IPS DF 6.9 (cell line): ENCODE measurements at places on chromosomes 3 and 15.

DNA sequence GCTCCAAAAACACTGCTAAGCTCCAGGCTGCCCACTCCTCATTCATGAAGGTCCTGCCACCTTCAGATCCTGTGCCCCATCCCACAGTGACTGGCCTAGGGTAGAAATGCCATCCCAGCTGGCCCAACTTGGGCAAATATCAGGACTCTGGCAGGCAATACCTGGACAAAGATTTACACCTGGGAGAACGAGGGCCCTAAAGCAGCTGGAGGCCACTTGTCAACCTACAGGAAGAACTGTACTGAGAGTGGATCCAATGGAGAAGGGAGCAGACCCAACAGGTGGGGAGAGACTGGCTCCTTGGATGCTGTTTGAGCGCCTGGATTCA lies 57.1 kb upstream of the GATA2 start:
- H3K36me3 ChIP-seq = no peaks in the 10 kb centered on the region
- DNase-seq = no peak
- no peak overlapping the region for H3K27ac ChIP-seq
- H3K4me3 ChIP-seq = no peak overlapping the region
- H3K27me3 ChIP-seq = peaks cover 2% of the 10 kb centered on the region; the same call in 1 of the 2 replicates

DNA sequence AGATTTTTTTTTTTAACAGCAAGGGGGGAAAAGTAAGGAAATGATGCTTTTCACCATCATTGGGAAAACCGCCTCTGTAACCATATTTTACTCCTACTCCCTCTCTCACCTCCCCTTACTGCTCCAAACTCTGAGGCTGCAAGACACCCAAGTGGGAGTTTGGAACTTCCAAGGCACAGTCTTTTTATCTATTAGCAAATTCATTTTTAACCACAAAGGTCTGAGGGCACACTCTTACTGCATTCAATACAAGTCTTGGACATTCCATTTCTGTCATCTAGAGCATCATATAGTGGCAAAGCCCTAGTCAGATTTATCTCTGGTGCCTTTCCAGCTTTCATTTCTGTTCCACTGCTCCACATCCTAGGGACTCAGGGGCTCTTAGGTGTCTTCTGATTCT lies 13.2 kb downstream of the FAM162A start:
- H3K36me3 ChIP-seq = no peaks in the 10 kb centered on the region
- no peak overlapping the region for H3K27ac ChIP-seq
- H3K4me3 ChIP-seq = no peak overlapping the region
- no peaks in the 10 kb centered on the region for H3K4me1 ChIP-seq
- no peaks in the 10 kb centered on the region for H3K27me3 ChIP-seq

DNA sequence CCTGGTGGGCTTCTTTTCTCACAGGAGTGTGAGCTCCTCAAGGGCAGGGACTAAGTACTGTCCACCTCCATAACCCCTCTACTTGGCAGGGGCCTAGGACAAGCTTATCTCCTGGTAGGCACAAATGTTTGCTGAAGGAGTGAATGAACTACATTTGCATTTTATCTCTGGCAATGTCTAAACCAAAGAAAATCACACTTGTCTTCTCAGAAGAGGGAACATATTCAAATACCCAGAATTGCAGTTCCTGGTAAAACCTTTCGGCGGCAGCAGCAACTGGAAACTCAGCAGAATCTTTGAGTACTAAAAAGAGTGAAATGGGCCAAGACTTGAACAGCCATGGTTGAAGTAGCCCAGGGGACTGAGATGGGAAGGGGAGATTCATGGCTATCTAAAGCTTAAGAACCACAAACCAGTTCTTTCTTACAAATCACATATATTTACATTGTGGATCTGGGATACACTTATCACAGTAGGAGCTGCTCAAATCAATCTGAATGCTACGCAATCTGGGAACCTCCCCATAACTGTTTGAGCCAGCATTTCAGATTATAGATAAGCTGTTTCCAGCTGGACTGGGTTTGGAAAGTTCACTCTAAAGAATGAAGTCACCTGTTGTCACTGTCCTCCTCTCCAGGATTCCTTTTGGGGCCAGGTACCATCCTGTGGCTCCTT lies 18.7 kb upstream of the PTPN9 start:
- no peaks in the 10 kb centered on the region for H3K27me3 ChIP-seq
- H3K27ac ChIP-seq = no peak overlapping the region
- no peak for DNase-seq
- H3K4me3 ChIP-seq = no peak overlapping the region
- 0 out of 2 replicates have a peak, but pooled peaks cover 3% of the 10 kb centered on the region for H3K36me3 ChIP-seq
- no peaks in the 10 kb centered on the region for H3K4me1 ChIP-seq

- no peaks in the 10 kb centered on the region for H3K4me1 ChIP-seq
- no peaks in the 10 kb centered on the region for H3K27me3 ChIP-seq
- no peak overlapping the region for H3K4me3 ChIP-seq
- no peak overlapping the region for H3K27ac ChIP-seq
- H3K36me3 ChIP-seq = no peaks in the 10 kb centered on the region
These were observed 416.1 kb downstream of the ROBO1 start for GRCh38 chr3:79351699-79352098.

- H3K4me1 ChIP-seq = no peaks in the 10 kb centered on the region
- no peak overlapping the region for H3K4me3 ChIP-seq
- no peak for DNase-seq
These were observed 11.3 kb downstream of the CISH start for GRCh38 chr3:50600141-50600753.

DNA sequence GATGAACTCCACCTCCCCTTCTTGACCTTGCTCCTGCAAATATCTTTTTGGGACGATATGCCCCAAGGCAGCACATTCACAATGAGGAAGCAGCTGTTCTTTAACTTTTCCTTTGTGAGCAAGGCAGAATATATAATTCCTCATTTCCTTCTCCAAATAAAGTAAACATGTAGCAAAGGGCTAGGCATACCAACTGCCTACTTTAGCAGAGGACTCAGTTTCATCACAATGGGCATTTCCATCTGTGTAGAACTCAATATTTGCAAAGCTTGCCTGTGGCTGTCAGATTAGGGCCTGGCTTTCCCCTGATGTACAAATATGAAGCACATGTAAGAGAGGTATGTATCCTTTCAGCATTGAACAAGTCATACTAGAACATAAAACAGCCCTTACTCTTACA lies 366.9 kb downstream of the RSL24D1 start:
- no peaks in the 10 kb centered on the region for H3K4me1 ChIP-seq
- no peaks in the 10 kb centered on the region for H3K36me3 ChIP-seq
- DNase-seq = no peak
- H3K27me3 ChIP-seq = no peaks in the 10 kb centered on the region
- H3K4me3 ChIP-seq = no peak overlapping the region

- no peak for DNase-seq
- H3K36me3 ChIP-seq = no peaks in the 10 kb centered on the region
- no peak overlapping the region for H3K4me3 ChIP-seq
These were observed 260.6 kb downstream of the MEX3B start for GRCh38 chr15:81785181-81785580.

- no peak for DNase-seq
- no peaks in the 10 kb centered on the region for H3K27me3 ChIP-seq
- H3K4me3 ChIP-seq = no peak overlapping the region
- no peaks in the 10 kb centered on the region for H3K36me3 ChIP-seq
- no peaks in the 10 kb centered on the region for H3K4me1 ChIP-seq
These were observed 93.0 kb upstream of the WNT7A start for GRCh38 chr3:13972679-13973379.

- no peaks in the 10 kb centered on the region for H3K36me3 ChIP-seq
- no peak for DNase-seq
- no peak overlapping the region for H3K27ac ChIP-seq
- no peak overlapping the region for H3K4me3 ChIP-seq
- H3K27me3 ChIP-seq = no peaks in the 10 kb centered on the region
These were observed 125.1 kb upstream of the ZBTB20 start for GRCh38 chr3:115272036-115272824.

DNA sequence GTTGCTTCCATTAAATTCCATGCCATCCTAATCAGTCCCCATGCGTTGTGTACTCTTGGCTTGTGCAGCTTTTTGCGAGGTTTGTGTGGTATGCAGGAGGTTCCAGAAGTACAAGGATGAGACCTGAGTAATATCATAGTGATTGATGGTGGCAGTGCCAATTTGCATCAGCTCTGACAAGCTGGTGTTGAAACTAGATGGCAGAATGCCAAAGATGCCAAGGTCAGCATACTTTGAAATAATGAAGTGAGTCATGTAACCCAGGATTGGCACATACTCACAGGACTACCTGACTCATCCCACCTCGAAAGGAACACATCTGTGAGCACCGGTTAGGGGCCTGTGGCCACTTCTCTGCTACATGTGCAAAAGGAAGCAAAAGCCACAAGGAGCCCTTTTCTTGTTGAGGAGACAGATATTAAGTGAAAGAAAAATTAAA lies 14.3 kb downstream of the KAT2B start:
- no peaks in the 10 kb centered on the region for H3K4me1 ChIP-seq
- no peaks in the 10 kb centered on the region for H3K27me3 ChIP-seq
- no peak for DNase-seq
- no peak overlapping the region for H3K4me3 ChIP-seq
- H3K36me3 ChIP-seq = no peaks in the 10 kb centered on the region

DNA sequence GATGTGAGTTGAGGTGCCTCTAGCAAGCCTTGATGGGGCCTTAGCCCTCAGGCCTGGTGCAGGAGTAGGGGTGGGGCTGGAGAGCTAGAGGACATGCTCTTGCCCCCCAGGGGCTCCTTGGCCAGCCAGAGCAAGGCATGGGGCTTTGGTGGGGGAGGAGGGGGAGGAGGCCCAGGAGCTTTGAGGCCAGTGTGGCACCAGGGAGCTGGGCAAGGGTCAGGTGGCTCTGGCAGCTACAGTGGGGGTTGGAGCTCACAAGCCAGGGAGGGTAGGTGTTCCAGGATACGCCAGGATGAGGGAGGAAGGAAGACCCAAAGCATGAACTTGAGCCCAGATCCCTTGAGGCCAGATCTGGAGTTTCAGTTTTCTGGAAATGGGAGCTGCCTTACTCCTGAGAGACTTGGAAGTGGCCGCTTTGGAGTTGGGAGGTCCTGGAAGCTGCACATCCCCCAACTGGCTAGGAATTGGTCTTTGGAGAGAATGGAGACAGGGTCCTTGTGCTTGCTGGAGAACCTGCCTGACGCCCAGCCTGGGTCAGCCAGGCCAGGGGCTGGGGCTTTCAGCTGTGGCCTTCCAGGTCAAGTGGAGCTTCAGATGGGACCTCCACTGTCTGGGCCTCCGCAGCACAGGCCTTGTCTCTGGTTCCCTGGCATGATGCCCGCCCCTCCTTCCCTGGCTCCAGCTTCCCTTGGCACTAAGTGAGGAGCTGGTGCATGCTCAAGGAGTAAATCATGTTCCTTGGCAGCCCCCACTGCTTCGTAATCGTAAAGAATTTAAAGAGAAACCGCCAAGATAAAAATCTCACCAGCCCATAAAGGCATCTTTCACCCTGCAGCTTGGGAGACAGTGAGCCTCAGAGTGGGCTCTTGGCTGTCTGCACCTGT lies 8.7 kb downstream of the SEMA3F start:
- no peak overlapping the region for H3K27ac ChIP-seq
- H3K36me3 ChIP-seq = peaks cover 24% of the 10 kb centered on the region
- no peaks in the 10 kb centered on the region for H3K27me3 ChIP-seq

GRCh38 chr3:134163096-134163495 lies 87.6 kb downstream of the RYK start:
- no peak overlapping the region for H3K27ac ChIP-seq
- H3K36me3 ChIP-seq = peaks cover under 1% of the 10 kb centered on the region; the same call in 1 of the 2 replicates
- DNase-seq = no peak
- no peaks in the 10 kb centered on the region for H3K27me3 ChIP-seq
- H3K4me3 ChIP-seq = no peak overlapping the region

- DNase-seq = no peak
- H3K27ac ChIP-seq = no peak overlapping the region
- H3K4me3 ChIP-seq = no peak overlapping the region
- no peaks in the 10 kb centered on the region for H3K4me1 ChIP-seq
- peaks cover 4% of the 10 kb centered on the region; the same call in 1 of the 2 replicates for H3K36me3 ChIP-seq
- no peaks in the 10 kb centered on the region for H3K27me3 ChIP-seq
These were observed 2.3 kb upstream of the VPS18 start for GRCh38 chr15:40891810-40892446.

DNA sequence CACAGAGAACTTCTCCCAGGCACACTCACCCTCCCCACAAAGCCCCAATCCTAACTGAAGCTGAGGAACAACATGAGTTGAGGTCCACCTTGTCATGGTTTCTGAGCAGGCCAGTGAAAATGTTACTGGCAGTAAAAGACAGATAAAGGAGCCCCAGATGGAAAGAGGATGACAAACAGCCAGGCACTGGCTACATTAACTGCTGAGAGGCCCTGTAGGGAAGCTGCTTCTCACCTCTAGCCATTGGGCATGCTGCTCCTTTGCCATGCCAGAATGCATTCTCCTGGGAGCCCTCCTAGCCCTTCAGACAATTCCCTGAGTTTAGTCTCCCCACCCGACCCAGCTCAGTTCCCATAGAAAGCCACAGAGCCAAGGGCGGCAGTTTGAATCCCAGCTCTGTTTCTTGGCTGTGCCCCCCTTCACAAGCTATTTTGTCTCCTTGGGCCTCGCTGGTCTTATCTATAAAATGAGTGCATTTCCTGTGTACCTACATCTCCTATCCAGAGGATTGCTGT lies 60.5 kb downstream of the LMCD1 start:
- H3K4me3 ChIP-seq = no peak overlapping the region
- DNase-seq = no peak
- H3K36me3 ChIP-seq = no peaks in the 10 kb centered on the region
- no peaks in the 10 kb centered on the region for H3K4me1 ChIP-seq
- no peak overlapping the region for H3K27ac ChIP-seq

DNA sequence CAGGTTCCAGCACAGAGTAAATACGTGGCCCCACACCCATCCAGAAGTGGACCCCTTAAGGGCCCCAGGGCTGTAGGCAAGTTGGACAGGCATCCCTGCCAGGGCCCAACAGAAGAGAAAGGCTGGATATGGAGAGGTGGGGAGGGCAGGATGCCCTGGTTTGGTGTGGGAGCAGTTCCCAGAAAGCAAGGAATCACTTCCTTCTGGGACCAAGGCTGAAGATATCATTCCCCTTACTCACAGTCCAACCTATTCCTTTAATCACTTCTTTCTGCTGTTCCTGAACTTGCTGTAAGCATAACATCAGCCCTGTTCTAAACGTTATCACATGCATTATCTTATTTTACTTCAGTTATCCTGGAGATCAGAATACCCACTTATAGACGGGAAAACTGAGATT lies 6.1 kb upstream of the MESP2 start:
- H3K4me1 ChIP-seq = no peaks in the 10 kb centered on the region
- no peak overlapping the region for H3K27ac ChIP-seq
- H3K4me3 ChIP-seq = no peak overlapping the region
- no peaks in the 10 kb centered on the region for H3K36me3 ChIP-seq
- no peak for DNase-seq

- DNase-seq = no peak
- H3K36me3 ChIP-seq = no peaks in the 10 kb centered on the region
- H3K27ac ChIP-seq = no peak overlapping the region
- no peaks in the 10 kb centered on the region for H3K27me3 ChIP-seq
- H3K4me3 ChIP-seq = no peak overlapping the region
These were observed 9.1 kb upstream of the ISL2 start for GRCh38 chr15:76327191-76328105.

GRCh38 chr3:167780214-167780883 lies 44.8 kb downstream of the SERPINI1 start:
- no peaks in the 10 kb centered on the region for H3K4me1 ChIP-seq
- no peak overlapping the region for H3K27ac ChIP-seq
- no peak overlapping the region for H3K4me3 ChIP-seq

- H3K27ac ChIP-seq = no peak overlapping the region
- H3K27me3 ChIP-seq = no peaks in the 10 kb centered on the region
- no peaks in the 10 kb centered on the region for H3K4me1 ChIP-seq
- DNase-seq = no peak
- H3K4me3 ChIP-seq = no peak overlapping the region
These were observed 74.0 kb upstream of the NEO1 start for GRCh38 chr15:72978223-72978622.
